ENCODE measurements at places on chromosomes 5 and 9.

DNA sequence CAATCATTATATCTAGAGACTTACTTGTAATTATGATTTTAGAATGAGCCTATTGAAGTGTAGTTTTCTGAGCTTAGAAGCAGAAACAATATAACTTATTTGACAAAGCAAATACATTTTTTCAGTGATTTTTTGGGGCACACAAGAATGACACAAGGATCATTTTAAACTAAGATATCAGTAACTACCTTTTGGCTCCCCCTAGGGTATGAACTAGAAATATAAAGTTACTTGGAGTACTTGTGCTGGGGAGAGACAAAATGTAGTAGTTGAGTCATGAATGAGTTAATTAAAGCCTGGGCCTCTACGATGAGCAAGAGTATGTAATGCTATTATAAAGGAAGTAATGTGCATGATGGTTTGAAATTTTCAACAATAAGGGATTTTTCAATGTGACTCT, 1244.1 kb upstream of the ACO1 start:
- DNase-seq, result peak; percentile 41

DNA sequence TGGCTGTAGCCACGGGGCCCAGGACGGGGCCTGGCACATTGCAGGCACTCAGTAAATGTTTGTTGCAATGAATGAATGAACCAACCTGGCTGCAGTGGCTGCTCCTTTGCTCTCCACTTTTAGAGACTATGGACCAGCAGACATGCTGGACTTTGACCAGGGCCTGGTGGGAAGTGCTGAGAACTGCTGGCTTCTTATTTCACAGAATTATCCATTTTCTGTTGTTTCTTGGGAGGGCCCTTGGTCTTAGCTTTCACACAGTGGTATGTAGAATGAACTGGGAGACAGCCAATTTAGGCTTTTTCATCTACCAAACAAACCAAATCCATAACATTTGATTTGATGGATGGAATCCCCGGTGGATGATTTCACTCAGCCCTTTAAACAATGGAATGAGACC, 78.0 kb upstream of the LHFPL2 start:
- DNase-seq, result no peak

DNA sequence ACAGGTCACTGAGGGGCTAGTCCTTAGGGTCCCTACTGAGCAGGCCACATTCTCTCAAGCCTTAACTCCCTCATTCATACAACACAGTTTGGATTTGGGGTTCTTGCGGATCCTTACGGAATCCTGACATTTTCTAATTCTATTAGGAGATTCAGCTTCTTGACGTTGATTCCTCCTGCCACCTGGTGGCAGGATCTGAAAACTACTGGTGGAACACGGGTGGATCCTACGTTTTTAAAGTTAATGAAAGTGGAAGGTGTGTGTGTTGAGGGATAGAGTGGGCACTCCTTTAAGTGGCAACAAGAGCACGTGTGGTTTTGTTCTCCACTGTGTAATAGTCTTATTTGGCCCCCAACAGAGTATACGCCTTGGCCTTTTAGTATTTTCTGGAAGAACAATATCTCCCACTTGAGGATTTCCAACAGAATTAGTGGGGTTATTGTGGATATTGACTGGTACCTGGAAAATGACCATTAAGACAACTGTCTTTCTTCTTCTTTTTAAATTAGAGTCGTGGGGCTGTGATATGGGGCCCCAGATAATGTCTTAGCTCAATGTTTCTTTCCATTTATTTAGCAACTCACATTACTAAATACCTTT, 25.2 kb downstream of the SLC28A3 start:
- peak; percentile 65 for DNase-seq

- no peak for DNase-seq
These were observed 10.9 kb downstream of the MGAT1 start for GRCh38 chr5:180791611-180792213.

DNA sequence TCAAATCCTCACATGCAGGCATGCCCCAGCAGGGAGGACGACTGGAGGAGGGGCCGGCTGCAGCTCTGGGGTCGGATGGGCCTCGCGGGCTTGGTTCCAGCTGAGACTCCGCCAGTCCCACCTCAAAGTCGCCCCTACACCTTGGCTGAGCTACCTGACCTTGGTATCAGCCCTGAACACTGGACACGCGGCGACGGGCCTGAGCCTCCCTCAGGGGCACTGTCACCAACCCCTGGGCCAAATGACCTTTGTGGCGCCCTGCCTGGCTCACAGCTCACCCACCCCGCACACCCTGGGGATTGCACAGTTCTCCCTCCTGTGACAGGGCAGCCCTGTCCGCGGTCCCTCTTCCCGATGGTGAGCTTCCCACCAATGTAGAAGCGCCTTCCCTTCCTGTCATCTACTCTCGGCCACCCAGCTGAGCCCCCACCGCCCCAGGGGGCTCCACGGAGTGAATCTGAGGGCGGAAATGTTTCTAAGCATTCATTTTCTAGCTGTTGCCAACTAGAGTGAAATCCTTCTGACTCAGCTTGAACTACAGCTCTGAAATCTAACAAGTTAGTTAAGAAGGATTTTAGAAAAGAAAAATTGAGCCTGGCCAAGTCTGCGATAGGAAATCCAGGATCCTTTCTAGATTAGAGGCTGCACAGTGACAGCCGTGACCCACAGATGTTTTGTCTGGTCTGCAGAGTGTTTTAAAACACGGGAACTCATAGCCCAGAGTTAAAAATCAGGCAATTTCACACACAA, 138.9 kb upstream of the PHYKPL start:
- DNase-seq, result no peak

DNA sequence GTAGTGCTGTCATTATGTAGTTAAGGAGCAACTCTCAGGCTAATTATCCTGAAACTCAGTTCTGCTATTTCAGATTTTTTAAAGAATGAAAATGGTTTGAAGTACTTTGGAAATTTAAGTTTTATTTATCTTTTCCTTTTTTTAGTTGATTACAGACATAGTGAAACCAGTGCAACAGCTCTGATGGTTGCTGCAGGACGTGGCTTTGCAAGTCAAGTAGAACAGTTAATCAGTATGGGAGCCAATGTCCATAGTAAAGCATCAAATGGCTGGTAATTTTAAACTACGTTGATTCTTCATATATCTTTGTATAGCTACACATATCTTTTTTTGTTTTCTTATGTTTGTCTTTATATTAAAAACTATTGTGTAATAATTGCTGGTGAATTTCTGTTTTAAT, 34.9 kb downstream of the YTHDC2 start:
- no peak for DNase-seq

- no peak for DNase-seq
These were observed 480.9 kb upstream of the CD180 start for GRCh38 chr5:67677422-67677970.

- no peak for DNase-seq
These were observed 311.4 kb upstream of the RIOK2 start for GRCh38 chr5:97494465-97494864.

GRCh38 chr9:123835821-123836220, 94.1 kb downstream of the DENND1A start:
- no peak for DNase-seq

GRCh38 chr5:12661617-12662370, 757.5 kb upstream of the CTNND2 start:
- DNase-seq, result no peak

- DNase-seq, result peak; percentile 95
These were observed 437.0 kb downstream of the PIK3R1 start for GRCh38 chr5:68652534-68652965.

DNA sequence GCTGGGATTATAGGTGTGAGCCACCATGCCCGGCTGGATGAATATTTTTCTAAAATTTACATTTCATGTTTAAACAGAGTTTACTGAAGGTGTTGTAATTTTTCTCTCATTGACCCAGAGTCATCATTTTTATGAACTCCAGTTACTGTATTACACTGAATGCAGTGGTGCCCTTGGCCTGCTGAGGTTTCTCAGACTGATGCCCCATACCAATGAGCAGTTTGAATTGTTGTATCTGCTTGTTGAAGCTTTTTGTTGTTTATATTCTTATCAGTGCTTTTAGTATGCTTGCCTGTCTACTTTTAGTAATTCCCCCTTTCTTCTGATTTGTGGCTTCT, 29.9 kb downstream of the NFX1 start:
- no peak for DNase-seq

GRCh38 chr9:130857864-130858738, 23.0 kb downstream of the ABL1 start:
- peak; percentile 92 for DNase-seq

- DNase-seq, result no peak
These were observed 31.0 kb downstream of the SLC9A3 start for GRCh38 chr5:493119-493701.

DNA sequence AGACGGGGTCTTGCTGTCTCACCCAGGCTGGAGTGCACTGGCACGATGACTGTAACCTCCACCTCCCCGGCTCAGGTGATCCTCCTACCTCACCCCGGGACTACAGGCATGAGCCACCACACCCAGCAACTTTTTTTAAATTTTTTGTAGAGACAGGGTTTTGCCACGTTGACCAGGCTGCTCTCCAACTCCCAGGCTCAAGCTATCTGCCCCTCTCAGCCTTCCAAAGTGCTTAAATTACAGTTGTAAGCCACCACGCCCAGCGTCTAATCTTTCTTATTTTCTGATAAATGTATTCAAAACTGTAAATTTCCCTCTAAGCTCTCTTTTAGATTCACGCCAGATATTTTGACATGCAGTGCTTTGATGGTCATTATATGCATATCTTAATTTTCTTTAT, 10.3 kb downstream of the FRRS1L start:
- DNase-seq, result no peak

DNA sequence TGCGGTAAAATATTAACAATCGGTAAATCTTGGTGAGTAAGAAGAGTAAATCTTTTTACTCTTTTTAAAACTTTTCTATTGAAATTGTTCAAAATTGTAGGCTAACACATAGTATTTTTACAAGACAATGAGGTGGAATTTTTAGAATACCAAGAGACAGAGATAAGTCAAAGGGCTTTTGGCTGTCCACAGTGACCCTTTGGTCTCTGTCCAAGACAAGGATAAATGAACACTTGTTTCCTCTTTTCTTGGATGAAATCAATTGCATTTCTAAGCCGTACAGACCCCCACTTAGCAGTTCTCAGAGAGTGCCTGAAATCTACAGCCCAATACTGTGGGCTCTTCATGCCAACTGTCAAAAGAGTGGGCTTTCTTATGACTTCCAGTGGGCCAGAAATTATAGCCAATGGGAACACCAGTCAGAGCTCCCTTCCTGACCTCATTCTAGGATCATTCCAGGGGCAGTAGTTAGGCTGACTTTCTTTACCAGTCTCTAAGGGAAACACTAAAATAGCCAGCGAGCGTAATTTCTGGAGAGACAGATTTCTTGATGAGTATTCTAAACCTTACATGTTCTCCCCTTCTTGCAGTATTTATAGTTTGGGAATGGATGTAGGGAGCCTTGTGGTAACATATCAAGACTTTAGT, 74.1 kb downstream of the GALNT10 start:
- DNase-seq, result no peak

GRCh38 chr9:33272061-33272460, 7.2 kb downstream of the CHMP5 start:
- DNase-seq, result peak; percentile 90
